ENCODE measurements at places on chromosomes 11 and 22.

DNA sequence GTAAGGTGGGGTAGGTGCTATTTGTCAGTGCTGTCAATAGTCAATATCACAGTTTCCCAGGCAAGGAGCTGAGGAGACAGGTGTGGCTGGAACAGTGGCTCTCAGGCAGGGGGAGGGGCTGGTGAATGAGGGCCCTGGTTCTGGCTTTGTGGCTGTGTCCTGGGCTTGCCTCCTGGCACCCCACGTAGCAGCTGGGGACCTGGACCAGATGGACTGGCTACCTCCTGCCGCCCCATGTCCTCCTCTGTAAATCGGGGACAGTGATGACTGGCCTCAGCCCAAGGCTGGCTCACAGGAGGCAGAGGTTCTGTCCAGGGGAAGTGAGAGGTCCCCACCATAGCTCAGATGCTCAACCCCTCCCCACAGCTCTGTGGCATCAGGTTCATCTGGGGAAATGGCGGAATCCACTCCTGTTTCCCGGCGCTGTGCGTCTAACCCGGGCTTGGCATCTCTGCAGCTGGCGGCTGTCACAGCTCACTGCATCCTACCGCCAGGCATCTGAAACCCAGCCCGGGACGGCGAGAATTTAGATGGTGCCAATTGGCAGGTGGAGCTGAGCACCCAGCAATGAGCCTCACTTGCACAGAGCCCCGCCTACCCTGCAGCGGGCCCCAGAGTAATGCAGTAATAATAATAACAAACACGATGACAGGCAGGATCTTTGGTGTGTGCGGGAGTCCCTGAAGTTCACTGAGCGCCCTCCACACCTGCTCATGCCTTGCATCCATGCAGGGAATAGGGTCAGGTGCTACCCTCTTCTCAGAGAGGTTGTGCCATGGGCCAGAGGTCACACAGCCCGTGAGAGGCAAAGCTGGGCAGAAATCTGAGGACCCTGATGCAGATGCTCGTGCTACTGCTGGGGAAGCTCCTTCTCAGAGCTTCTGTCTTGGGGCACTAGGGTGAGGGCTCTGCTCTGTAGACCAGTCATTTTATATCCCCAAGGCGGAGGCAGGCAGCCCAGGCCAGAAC is 27.8 kb upstream of the SHISAL1 start:
- no peak for DNase-seq

GRCh38 chr22:50440544-50441249 is 34.1 kb downstream of the SBF1 start:
- DNase-seq = no peak

- DNase-seq = no peak
Measured at GRCh38 chr22:17199003-17199731, 20.1 kb downstream of the ADA2 start.

- no peak for DNase-seq
Measured at GRCh38 chr11:122317305-122317704, 201.3 kb upstream of the BLID start.

DNA sequence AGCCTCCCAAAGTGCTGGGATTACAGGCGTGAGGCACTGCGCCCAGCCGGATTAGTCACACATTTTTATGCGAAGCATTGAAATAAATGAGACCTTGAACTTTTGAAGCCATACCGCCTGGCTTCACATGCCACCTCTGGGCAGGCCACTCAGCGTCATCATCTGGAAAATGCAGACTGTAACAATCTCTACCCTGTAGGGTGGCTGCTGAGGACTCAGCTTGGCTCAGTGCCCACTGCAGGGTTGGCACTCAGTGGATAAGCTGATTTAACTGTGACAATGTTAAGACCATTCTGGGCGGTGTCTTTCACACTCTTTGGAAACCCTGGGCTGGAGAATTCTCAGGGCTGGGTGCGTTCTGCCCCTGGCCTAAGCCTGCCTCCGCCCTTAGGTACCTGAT is 8.5 kb downstream of the SH3BP1 start:
- no peak for DNase-seq

- DNase-seq = no peak
Measured at GRCh38 chr22:44964722-44965078, 45.1 kb downstream of the PHF21B start.

DNA sequence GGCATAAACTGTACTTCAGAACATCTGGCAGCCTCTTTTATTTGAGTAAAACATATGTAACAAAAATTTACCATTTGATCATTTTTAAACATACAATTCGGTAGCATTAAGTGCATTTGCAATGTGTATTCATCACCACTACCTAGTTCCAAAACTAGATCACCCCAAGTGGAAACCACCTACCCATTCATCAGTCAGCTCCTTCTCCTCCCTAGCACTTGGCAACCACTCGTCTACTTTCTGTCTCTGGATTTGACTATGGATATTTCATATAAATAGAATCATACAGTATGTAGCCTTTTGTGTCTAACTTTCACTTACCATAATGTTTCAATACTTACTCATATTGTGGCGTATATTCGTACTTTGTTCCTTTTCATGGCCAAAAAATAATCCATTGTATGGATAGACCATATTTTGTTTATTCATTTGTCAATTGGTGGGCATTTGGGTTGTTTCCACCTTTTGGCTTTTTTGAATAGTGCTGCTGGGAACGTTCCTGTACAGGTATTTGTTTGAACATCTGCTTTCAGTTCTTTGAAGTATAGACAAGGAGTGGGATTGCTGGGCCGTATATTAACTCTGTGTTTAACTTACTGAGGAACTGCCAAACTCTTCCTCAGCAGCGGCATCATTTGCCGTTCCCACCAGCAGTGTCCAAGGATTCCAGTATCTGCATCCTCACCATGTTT is 27.2 kb upstream of the ADORA2A start:
- DNase-seq = no peak

DNA sequence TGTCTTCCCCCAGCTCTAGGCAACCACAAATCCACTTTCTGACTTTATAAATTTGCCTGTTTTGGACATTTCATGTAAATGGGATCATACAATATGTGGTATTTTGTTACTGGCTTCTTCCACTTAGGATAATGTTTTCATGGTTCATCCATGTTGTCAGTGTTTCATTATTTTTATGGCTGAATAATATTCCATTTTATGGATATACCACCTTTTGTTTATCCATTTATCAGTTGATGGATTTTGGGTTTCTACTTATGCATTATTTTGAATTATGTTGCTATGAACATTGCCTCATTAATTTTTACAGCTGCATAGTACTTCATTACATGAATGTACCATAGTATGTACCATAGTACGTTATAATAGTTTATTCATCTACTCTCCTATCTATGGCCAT is 5.1 kb downstream of the CABIN1 start:
- no peak for DNase-seq

DNA sequence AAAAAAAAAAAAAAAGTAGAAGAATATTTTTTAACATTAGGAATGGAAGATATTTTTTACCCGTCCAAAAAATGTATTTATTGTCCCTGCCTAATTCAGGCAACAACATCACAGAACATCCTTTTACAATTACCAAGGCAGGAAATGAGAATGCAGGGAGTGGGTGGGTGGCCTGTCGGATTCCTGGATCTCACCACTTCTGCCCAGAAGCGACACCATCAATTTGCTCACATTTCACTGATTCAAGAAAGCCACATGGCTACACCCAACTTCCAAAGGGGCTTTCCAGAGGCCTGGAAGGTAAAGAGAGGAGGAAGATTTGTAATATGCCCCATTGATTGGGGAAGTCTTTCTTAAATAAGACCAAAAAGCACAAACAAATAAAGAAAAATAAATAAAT is 93.8 kb upstream of the CLPB start:
- DNase-seq = no peak

- DNase-seq = peak; percentile 90
Measured at GRCh38 chr22:41603873-41604332, 14.3 kb upstream of the PMM1 start.

DNA sequence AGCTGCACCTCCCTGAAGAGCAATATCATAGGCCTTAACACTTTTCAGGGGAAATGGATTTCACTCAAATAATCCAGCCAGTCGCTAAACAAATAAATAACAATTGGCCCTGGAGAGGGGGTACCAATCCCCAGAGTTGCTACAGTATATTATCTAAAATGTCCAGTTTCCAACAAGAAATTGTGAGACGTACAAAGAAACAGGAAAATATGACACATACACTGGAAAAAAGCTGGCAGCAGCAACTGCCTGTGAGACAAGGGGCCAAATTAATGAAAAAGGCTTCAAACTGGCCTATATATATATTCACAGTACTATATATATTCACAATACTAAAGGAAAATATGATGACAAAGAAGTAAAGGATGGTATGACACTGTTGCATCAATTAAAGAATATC is 4.0 kb downstream of the NF2 start:
- DNase-seq = no peak

DNA sequence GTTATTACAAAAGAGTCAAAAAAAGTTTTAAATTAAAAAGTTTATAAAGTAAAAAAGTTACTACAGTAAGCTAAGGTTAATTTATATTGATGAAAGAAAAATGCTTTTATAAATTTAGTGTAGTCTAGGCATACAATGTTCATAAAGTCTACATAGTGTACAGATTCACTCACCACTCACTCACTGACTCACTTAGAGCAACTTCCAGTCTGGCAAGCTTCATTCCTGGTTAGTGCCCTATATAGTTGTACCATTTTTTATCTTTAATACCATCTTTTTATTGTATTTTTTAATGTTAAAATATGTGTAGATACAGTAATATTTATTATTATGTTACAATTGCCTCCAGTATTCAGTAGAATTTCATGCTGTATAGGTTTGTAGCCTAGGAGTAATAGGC is 2.6 kb upstream of the MMP10 start:
- no peak for DNase-seq

DNA sequence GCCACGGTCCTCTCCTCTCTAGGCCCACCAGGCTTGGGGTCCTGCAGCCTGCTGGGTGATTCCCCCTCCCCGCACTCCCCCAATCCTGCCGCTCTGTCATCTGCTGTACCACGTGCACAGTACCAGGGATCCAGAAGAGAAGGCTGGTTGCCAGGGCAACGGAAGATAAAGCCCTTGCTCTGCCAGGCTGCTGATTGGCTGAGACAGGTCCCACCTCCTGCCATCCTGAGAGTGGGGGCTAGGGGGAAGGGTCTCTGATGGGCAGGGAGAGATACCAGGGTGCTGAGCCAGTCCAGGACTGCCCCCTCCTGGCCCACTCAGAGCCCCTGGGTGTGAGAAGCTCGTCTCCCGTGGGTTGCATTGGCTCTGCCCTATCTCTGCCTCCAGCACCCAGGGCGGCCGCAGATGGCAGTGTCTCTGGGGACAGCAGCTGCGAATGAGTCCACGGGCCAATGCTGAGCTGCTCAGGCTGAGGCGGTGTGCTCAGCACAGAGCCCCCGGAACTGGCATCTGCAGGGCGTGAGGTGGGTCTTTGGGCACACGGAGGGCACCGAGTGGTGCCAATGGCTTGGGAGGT is at the start of gene SMIM45:
Gene SMIM45 (plus strand): TSS at position 253 of the 577 bp plus-strand sequence.
- DNase-seq = no peak

- DNase-seq = peak; percentile 56
Measured at GRCh38 chr11:818396-819128, at the start of gene PNPLA2. Gene PNPLA2 (plus strand): TSS chr11:818914. CDS start chr11:819719, 805 bp downstream.

DNA sequence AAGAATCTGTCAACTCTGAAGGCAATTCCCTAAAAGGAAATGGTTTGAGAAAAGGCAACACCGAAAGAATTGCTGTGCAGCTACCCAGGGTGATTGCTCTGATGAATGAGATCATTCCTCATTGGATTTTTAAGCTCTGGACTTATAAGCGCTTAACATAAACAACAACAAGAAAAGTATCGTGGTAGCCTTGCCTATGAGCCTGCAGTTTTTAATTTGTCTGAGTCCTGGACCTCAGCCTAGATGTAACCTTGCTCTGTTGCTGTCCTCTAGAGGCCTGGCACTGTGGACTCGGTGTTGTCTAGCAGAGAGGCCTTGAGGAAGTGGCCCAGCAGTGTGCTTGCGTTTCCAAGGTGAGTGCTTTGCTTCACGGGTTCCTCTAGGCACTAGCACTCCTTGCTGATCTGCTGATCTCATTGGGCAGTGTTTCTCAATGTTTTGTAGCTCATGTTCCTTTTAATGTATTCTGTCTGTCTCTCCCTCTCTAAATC is 20.4 kb downstream of the CCDC81 start:
- no peak for DNase-seq

GRCh38 chr11:119254239-119254638 is 48.1 kb downstream of the CBL start:
- no peak for DNase-seq

DNA sequence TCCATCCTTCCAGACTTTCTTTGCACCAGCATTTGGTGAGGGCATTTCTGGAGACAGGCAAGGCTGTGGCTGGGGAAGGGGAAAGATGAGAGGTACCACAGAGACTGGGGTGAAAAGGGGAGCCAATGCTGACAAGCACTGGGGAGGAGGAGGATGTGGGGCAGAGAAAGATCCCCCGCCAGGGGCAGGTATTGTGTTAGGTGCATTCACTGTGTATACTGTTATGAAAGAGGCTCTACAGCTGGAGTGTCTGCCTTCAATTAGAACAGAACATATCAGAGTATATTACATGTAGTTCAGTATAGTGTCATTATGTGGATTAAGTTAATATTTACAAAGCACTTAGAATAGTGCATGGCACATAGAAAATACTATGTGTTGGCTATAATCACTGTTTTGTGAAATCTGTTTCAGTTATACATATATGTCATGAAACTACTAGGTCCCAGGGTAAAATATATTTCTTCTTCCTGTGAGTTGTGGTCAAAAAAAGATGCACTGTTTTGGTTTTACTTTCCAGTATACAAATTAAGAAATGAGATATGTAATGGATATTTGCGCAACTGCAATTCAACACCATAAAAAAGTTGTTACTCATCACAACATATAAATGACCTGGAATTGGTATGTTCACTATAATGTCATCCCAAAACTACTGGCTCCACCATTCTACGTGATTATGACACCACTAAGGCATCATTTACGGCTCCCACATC is 8.4 kb downstream of the MSANTD2 start:
- DNase-seq = no peak

DNA sequence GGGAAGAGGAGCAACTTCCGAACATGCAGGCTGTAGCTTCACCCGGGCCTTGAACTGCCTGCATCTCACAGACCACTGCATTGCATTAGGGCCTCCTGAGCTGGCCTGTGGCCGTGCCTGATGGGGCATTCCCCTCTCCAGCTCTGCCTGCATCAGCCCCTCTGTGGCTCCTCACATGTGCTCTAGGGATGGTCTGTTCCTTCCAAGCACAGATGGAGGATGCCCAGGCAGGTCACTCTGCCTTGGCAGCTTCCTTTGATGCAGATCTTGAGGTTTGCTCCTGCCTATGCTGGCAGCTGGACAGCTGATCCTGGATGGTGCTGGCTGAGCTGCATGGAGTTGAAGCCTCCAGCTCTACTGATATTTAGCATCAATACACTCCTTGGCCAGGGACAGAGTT is 28.5 kb downstream of the AMPD3 start:
- no peak for DNase-seq

DNA sequence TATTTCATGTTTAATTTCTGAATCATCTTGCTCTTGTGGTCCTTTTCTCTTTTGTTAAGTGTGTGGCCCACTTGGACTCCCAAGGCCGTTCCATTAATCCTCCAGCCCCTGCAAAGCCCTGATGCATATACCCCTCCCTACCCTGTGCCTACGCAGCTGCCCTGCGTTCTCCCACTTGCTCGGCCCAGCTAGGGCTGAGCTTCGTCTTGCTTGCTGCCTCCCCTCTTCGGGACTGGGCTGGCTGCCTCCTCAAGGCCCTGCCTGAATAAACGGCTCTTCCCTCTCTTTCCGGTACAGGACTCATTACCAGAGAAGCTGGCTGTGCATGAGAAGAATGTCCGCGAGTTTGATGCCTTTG is 28.5 kb downstream of the ARHGAP1 start:
- DNase-seq = no peak
